ENCODE measurements at places on chromosomes 16 and 17. TPM values are rescaled to one million over a fixed set of nuclear protein-coding genes. Genes with fewer than 3 reads are reported as not detected.

DNA sequence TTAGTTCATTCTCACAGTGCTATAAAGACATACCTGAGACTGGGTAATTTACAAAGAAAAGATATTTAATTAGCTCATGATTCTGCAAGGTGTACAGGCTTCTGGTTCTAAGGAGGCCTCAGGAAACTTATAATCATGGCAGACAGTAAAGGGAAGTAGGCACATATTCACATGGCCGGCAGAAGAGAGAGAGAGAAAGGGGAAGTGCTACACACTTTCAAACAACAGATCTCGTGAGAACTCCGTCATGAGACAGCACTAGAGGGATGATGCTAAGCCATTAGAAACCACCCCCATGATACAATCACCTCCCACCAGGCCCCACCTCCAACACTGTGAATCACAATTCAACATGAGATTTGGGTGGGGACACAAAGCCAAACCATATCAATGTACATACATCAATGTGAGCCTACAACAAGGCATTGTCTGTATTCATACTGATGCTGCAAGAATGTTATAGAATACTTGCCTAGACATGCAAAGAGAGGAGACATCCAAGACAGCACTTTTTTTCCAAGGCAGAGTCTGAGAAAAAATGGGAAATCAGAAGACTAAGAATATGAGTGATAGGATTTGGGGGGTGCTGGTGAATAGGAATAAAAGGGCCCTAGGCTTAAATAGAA lies 114.8 kb upstream of the XYLT1 start:
- no peaks in the 10 kb centered on the region for H3K27me3 ChIP-seq
- H3K4me3 ChIP-seq: no peak overlapping the region
- no peaks in the 10 kb centered on the region for H3K4me1 ChIP-seq
- H3K27ac ChIP-seq: no peak overlapping the region

DNA sequence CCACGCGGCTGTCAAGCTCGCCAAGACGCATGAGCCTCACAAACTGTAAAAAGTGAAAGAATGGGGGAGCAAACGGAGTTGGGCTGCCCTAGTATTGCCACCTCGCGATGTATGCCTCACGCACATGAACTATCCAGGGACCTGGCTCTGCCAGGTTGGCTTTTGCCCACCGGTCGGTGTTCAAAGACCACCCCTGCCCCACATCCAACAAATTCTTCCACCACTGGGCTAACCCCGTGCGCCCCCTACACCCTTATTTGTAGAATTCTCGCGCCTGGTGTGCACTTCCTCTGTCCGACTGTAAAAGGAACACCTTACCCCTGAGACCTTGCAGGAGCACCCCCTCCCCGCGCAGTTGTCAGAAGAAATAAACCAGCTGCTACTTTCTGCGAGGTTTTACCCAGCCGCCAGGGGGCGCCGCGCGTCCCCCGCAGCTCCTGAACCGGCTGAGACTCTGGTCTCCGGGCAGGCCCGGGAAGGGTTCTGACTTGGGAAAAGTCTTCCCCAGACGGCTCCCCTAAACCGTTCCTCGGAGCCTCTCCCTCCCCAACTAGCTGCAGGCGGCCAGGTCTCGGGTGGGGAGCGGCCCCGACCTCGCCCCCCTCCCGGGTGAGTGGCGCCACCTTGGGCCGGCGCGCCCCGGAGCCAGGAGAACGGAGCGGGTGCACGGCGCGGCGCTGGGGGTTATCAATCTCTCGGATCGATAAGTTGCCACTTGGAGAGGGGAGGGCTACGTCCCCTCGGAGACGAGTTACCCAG lies 1.7 kb upstream of the ZNF423 start:
- DNase-seq: peak; percentile 62
- H3K27me3 ChIP-seq: no peaks in the 10 kb centered on the region
- no peaks in the 10 kb centered on the region for H3K4me1 ChIP-seq
- peak overlapping the region; percentile 99 for H3K27ac ChIP-seq

Gene COL1A1
- total RNA-seq: 227 TPM

- H3K27me3 ChIP-seq: no peaks in the 10 kb centered on the region
- H3K4me3 ChIP-seq: no peak overlapping the region
Observed at GRCh38 chr16:73724503-73724902, 572.1 kb upstream of the PSMD7 start.

DNA sequence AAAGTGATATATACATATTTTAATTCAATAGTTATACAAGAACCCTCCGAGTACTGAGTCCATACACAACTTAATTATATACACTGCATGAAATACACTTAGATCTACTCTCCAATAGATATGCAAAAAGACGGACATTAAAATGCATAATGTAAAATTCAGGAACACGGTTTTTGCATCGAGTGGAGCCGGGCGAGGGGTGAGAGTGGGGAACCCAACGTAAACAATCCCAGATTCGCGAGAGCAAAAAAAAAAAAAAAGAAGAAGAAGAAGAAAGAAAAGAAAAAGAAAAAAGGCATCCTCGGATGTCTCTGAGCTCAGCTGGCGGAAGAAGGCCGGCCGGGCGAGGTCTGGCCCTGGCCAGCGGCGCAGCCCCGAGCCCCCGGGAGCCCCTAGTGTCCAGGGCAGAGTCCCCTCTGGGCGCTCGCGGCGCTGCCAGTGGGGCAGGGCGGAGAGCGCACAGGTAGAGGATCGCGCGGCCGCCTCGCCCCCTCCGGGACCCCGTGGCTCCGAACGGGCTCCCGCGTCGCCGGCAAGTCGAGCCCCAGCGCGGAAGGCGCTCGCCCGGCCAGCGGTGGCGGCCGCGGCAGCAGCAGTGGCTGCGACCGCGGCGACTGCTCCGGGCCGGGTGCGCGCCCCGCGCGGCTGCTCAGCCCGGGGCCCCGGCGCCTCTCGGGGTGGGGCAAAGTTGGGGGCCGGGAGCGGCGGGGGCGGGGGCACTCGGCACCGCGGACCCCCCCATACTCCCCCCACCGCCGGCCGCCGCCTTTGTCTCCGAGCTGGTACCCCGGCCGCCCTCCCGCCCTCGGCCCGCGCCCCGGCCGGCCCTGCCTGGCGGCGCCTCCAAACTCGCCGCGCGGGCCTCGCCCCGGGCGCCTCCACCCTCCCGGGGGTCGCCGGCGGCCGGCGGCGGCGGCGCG lies 9.6 kb upstream of the ZFHX3 start:
- no peaks in the 10 kb centered on the region for H3K36me3 ChIP-seq
- DNase-seq: peak; percentile 40
- H3K27ac ChIP-seq: peak overlapping the region; percentile 86
- no peaks in the 10 kb centered on the region for H3K4me1 ChIP-seq
- H3K4me3 ChIP-seq: peak overlapping the region; percentile 79

Gene ST6GALNAC1
- 3.2 TPM for total RNA-seq

DNA sequence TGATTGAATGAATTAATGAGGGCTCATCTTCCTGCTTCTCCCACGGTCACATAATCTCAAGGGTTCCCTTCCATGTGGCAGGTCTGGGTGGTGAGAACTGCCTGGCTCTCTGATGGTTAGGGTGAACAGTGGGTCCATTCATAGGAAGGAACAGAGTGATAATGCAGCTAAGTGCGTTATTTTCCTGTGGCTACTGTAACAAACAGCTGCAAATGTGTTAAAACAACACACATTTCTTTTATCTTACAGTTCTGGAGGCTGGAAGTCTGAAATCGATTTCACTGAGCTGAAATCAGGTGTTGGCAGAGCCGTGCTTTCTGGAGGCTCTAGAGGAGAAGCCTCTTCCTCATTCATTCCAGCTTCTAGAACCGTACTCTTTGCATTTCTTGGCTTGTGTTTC lies 95.3 kb downstream of the BMERB1 start:
- H3K4me3 ChIP-seq: no peak overlapping the region
- H3K36me3 ChIP-seq: no peaks in the 10 kb centered on the region
- no peak for DNase-seq
- no peaks in the 10 kb centered on the region for H3K27me3 ChIP-seq

GRCh38 chr17:8117980-8118768 lies at the start of gene ALOXE3:
Gene ALOXE3, minus strand, starts transcription at chr17:8118514. Its CDS starts 524 bp downstream, at chr17:8117990.
- peaks cover 7% of the 10 kb centered on the region for H3K4me1 ChIP-seq
- peak within 1 kb of the TSS; percentile 70 for H3K27ac ChIP-seq
- peaks cover 31% of the 10 kb centered on the region for H3K27me3 ChIP-seq
- no peaks in the 10 kb centered on the region for H3K36me3 ChIP-seq
- H3K4me3 ChIP-seq: peak within 1 kb of the TSS; percentile 36
